ENCODE measurements at places on chromosomes 5 and 9. TPM values are rescaled to one million over a fixed set of nuclear protein-coding genes. Genes with fewer than 3 reads are reported as not detected.

NRARP gene
- total RNA-seq: 7.3 TPM

MELK gene
- total RNA-seq: 12.3 TPM

FREM1 gene
- 0.31 TPM for total RNA-seq

ORM2 gene
- total RNA-seq: not detected

RNF14 gene
- total RNA-seq: 96.5 TPM

ADAMTS2 gene
- total RNA-seq: 26.6 TPM

STPG3 gene
- not detected for total RNA-seq

OTP gene
- 0.17 TPM for total RNA-seq

CRB2 gene
- 2.4 TPM for total RNA-seq

MLANA gene
- total RNA-seq: not detected

SLCO4C1 gene
- total RNA-seq: 0.22 TPM

ARHGEF28 gene
- 8.1 TPM for total RNA-seq

ENHO gene
- 0.55 TPM for total RNA-seq

GRCh38 chr9:123450098-123450770 lies 94.2 kb downstream of the CRB2 start:
- no peak for DNase-seq

DNA sequence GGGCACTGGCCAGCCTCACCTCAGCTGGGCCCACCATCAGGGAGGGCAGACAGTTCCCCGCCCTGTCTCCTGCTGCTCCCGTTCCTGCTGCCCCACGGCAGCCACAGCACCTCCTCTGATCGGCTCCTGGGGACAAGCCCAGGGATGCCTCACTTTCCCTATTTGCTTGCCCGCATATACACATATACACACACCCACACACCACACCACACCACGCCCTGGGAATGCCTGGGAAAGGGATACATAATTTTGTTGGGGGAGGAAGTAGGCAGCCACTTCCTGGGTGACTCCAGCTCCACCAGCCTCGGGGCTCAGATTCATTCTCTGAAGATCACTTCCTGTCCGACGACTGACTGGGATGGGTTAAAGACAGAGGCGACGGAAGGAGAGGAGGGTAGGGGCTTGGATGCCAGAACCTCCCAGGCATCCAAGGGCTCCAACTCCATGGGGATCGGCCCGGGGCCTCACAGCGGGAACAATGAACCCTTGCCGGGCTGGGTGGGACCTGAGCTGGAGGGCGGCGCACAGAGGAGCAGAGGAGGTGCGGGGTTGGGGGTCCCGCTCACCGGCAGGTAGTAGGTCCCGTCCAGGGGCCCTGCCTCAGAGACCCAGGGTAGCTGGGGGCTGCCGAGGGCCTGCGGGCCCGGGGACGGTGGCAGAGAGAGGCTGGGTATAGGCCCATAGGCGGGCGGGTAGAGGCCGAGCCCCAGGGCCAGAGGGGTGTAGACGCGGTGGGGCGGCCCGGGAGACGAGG lies 2.0 kb upstream of the MZB1 start:
- DNase-seq: no peak

DNA sequence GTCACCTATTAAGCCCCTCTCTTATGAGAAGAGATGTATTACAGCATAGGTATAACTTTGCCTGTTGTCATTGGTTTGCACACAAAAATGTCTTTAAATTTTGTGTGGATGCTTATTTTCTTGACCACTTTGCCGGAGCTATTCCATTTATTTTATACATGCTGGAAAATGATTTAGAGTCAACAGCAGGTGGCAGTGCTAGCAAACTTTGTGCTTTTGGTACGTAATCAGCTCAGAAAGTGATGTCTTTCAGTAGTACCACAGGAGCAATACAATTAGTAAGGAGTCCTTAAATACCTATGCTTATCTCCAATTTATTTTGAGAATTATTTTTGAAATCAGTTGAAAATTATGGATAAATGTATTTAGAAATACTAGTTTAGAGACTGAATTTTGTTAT lies 19.8 kb upstream of the NUDT12 start:
- peak; percentile 35 for DNase-seq

GRCh38 chr9:96442491-96442890 lies 7.5 kb upstream of the HABP4 start:
- DNase-seq: no peak

DNA sequence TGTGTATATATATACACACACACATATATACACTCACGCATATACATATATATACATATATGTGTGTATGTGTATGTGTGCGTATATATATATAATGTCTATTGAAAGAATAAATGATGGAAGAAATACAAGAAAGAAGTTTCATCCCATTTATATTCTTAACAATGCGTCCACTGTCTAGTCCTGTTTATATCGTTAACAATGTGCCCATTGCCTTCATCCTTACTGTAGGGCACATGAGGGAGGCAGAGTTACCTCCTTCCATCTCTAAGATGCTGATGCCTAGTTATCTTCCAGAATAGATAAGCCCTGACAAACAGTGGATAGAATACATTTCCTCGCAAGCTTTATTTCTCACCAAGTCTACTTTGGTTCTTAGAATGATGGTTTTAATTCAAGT lies 389.8 kb upstream of the SEMA6A start:
- no peak for DNase-seq

DNA sequence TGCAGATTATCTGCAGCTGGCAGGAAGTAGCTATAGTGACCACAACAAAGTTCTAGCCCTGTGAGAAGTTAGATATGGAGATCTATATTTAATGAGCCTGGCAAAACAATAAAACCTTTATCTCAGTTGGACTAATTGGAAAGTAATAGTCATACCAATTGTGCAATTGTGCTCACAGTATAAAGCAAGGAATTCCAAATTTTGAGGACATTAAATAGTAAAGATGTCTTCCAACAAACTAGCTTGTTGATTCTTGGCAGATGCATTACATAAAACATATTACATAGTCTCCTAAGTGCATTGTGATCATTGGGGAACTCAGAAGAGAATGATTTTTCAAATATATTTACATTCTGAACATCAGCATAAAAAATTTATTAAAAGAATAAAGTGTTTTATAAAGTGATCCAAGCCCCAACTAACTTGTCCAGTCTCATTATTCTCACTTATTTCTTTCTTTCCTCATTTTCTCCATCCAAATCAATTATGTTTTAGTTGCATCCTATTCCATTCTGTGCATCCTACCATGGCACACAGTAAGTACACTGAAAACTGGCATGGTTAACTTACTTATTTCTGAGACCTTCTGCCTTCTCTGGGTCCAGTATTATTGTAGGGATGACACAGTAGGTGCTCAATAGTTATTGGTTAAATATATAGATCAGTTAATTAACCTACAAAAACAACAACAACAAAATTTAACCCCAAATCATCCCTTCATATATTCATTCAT lies 977.2 kb upstream of the NUDT12 start:
- DNase-seq: peak; percentile 25

DNA sequence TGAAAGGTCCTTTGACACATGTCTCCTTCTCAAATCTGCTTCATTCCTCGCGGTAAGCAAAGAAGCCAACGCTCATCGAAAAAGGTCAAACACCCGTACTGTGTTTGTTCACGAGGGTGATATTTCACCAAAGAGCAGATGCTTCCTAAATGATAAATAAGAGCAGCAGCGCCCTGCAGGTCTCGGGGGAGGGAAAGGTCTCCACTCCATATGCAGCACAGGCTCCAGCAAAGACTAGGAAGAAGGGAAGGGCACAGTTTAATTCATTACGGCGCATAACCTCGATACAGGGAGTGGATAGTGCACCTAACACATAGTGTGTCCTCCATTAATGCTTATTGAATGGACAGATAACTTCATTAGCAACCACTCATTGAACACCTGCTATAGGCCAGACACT lies 593.3 kb downstream of the CDK5RAP2 start:
- no peak for DNase-seq

DNA sequence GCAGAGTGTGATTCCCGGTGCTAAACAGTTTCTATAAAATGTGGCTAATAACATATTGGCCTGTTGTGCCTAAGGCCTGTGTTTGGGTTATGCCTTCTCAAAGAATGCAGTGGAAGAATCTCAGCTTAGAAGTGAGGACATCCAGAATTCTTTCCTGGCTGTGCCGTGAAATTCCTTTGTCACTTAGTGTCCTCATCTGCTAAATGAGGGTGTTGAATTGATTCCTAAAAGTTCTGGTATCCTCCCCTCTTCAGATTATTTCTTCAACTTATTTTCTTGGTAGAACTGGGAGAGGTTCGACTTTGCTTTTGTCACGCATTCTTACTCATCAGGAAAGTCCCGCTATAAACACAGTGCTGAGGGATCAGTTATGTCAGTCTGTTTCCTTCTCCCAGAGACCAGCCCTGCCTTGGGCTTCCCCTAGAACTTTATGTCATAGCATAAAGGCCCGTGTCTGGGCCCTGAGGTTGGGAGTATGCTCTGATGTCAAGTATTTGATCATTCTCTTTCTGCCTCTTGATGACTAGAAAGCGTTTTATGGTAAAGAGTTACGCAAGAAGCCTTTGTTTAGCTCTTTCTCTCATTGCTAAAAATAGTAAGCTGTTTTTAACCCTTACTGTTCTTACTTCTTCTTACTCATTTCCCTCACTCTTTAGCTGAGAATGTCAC lies 29.5 kb downstream of the MTAP start:
- peak; percentile 94 for DNase-seq

DNA sequence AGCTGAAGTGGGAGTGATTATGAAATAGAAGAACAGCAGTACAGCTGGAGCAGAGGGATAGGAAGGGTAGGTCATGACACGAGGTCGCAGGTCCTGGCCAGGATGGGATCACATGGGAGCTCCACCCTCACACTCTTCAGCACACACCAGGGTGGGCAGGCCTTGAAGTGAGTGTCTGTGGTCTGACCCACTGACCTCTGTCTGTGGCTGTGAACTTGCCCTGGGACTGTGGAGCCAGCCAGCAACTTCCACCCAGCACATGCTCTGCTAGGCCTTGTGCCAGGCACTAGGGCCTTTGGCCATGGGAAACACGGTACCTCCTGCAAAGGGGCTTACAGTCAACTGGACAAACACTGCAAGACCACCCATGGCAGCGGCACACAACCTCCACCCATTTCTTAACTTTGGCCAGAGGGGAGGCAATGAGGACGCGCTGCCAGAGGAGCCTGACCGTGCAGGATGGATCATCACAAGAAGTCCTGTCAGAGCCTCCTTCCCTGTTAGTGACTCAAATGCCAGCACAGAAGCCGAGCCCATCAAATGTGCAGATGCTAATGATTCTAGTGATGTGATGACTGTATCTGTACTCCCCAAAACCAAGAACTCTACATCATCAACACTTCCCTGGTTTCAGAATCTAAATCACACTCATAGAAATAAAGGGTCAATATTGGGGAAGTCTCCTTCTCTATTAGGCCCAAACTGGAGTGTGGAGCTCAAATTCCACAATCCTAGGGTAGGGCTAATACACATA lies 113.6 kb downstream of the DPYSL3 start:
- DNase-seq: no peak

DNA sequence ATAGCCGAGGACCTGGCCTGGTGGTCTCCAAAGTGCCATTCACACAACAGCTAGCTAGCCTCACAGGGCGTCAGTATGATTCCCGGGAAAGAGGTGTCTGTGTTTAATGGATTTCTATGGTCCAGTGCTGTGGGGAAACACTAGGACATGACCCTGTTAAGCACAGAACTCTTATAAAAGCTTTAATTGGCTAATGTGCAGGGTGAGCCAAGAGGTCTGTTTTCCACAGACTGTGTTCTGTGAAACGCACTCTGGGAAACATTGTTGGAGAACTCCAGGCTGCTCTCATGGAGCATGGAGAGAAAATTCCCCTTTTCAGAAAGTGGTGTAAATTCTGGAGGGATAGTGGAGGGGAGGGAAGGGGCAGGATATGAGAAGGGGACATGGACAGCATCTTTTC lies 331.4 kb downstream of the FBXL7 start:
- no peak for DNase-seq

DNA sequence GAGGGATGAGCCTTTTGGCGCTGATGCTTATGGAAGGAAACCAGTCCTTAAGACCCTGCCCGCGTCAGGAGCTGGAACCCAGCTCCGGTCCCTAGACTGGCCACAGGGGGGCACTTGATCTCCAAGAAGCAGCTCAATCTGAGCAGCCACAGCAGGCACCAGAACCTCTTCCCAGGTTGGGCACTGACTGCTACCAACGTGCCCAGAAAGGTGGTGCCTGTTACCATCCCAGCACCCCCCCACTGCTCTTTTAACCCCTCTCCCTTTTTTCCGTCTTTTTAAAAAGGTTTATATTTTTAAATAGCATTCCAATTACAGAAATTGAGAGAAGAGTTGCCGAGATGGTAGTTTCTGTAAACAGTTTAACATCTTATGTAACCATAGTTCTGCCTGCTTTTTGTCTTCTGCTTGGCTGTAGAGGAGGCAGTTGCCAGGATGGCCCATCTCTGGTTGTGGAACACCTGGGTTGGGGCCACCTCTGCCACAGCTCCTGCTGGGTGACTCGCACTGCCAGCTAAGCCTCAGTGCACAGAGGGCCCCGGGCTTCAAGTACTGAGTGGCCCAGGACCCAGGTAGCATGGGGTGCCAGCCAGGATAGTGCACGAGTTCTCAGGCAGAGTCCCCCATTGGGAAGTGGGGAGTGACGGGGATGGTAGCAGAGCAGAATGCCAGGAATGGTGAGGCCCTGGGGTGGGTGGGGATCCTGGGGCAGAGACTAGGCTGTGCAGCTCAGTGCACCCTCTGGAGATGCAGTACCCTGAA lies 62.8 kb downstream of the PFDN1 start:
- peak; percentile 41 for DNase-seq

DNA sequence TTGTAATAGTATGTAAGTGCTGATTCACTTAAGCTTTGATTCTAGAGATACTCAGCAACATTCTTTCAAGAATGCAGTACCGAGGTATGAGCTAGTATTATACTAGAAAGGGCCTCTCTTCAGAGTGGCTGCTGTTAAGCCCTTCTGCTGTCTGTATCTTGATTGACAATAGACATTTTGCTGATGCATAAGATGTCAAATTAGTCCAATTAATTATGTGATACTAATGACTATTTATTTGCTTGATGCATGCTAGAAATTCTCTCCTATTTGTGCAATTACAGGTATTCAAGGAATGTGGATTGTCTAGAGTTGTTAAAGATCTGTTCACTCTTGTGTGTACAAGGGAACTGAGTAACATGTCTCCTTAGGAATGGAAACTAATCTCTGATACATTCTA lies 92.3 kb upstream of the PTGER4 start:
- peak; percentile 19 for DNase-seq

GRCh38 chr5:122126177-122126755 lies 3.1 kb upstream of the ZNF474 start:
- DNase-seq: peak; percentile 87

- DNase-seq: peak; percentile 54
These were observed at the start of gene SMIM3 for GRCh38 chr5:150778517-150779396. Gene SMIM3, plus strand, starts transcription at chr5:150778757. Its CDS starts 16,684 bp downstream, at chr5:150795441.

DNA sequence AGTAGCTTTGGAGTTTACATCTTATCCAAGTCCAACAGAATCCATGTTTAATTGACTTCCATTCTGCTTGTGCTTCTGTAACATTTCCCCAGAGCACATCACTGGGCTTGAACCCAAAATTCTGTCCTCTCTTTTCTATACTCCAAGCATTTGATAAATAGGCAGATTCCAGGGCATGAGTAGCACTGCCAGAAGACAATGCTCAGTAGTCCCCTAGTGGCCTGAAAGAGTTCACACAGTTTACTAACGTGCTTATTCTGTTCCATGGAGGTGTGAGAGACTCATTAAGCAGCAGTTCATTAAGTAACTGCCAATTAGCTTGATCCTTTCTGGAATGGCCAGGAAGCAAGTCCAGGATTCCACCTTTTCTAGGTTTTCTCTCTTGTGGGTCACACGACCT lies 9.4 kb upstream of the GABRA6 start:
- no peak for DNase-seq

GRCh38 chr5:78922879-78923621 lies 62.1 kb downstream of the ARSB start:
- DNase-seq: no peak
